Renal cortex interstitium (tissue), 15 donors: ENCODE measurements at places on chromosomes 7 and 10. TPM values are rescaled to one million over a fixed set of nuclear protein-coding genes. Genes with fewer than 3 reads are reported as not detected.

The SP8 gene
- not detected for polyA plus RNA-seq

The TMEM130 gene
- 5.0 TPM for polyA plus RNA-seq

The CCDC136 gene
- polyA plus RNA-seq: 22.5 TPM

The GPR37 gene
- 1.2 TPM for polyA plus RNA-seq

The WNT8B gene
- 0.97 TPM for polyA plus RNA-seq

GRCh38 chr10:100020886-100021253, 11.1 kb upstream of the DNMBP start:
- no peak for DNase-seq

GRCh38 chr7:40499718-40500117, 364.9 kb downstream of the SUGCT start:
- no peak for DNase-seq

- DNase-seq: no peak
Observed at GRCh38 chr7:46945328-46945727, 636.6 kb downstream of the TNS3 start.

GRCh38 chr7:93051660-93052059, 66.1 kb downstream of the SAMD9 start:
- DNase-seq: no peak

DNA sequence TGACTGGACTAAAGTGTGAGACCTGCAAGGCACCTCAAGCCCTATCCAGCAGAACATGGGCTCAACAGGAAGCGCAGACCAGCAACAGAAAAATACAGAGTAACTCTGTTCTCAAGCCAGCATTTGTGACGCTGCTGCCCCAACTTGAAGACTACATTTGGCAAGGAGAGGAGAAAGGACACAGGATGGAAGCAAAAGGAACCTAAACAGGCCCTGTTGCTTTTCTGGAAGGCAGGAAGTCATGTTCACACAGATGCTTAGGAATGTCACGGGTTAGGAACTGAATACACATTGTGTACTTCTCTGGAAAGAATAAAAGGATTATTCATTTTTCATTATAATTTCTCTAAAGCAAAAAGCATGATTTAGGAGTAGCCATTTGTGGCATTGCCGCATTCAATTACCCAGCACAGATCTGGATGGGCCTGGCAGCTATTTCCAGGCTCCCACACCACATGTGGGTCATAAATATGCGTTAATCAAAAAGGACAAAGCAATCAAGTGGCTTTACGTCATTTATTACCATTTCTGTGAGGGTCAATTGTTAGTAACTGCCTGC, 19.8 kb upstream of the TOMM7 start:
- no peak for DNase-seq

GRCh38 chr7:6238309-6238925, 34.0 kb downstream of the CYTH3 start:
- DNase-seq: no peak

- no peak for DNase-seq
Observed at GRCh38 chr10:6174201-6174874, 28.4 kb upstream of the PFKFB3 start.

GRCh38 chr10:114766470-114766869, 55.1 kb upstream of the FHIP2A start:
- DNase-seq: no peak

GRCh38 chr10:30182191-30183054, 123.0 kb upstream of the JCAD start:
- DNase-seq: no peak
